Suppressor macrophage treated with lipopolysaccharide for 1 hour (primary cell): ENCODE measurements at places on chromosomes 7 and 10.

- DNase-seq, result no peak
These were observed 12.4 kb upstream of the OR2A5 start for GRCh38 chr7:144036302-144036885.

- peak; percentile 39 for DNase-seq
These were observed 35.3 kb downstream of the VSTM4 start for GRCh38 chr10:49080071-49080470.

DNA sequence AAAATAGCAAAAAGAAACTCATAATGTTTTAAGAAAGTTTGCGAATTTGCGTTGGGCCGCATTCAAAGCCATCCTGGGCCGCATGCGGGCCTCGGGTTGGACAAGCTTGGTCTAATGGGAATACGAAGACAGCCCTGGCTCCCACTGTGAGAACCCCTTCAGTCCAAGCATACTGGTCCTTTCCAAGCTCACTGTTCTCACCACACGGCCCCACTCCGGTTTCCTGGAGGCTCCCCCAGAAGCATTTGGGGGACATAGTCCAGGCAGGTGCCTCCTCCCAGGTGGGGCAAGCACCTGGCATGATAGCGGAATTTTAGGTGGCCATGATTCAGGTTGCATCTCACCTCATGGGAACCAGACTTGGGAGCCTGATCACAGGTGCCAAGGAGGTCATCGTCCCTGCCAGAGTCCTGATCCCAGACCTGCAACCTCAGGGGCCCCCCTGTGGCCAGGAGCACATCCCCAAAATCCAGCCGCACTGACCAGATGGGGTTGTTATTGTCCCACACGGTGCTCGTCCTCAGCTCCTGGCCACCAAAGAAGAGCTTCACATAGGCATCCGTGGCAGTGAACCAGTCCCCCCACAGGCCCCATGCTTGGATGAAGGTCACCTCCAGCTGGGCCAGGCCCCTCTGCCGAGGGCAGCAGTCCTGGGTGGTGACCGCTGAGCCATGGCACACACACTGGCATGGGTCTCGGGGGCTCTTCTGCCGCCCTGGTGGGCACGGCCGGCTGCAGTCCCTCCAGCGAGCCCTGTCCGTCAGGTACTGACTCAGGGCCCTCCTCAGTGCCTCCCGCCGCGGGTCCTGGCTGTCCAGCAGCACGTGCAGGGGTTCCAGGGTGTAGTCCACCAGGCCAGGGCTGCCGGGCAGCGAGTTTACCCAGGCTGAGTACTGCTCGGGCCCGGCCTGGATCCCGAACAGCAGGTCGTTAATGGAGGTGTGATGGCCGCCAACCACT lies 4.4 kb downstream of the PRF1 start:
- DNase-seq, result no peak

DNA sequence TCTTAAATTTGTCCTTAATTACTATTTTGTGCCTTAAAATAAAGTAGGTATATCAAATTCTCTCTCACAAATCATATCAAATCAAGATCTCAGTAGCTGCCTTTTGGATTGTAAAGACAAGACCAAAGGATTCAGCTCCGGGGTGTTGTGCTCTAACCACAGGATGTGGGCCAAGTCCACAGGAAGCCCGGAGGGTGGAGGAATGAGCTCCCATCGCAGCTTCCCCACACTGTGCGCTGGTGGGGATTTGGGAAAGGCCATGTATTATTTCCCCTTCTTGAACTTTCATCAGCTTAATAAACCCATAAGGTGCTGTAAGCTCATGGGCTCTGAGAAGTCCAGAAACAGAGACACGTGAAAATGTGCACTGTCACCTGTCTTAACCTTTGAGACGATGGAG lies 241.6 kb upstream of the TCERG1L start:
- DNase-seq, result no peak

DNA sequence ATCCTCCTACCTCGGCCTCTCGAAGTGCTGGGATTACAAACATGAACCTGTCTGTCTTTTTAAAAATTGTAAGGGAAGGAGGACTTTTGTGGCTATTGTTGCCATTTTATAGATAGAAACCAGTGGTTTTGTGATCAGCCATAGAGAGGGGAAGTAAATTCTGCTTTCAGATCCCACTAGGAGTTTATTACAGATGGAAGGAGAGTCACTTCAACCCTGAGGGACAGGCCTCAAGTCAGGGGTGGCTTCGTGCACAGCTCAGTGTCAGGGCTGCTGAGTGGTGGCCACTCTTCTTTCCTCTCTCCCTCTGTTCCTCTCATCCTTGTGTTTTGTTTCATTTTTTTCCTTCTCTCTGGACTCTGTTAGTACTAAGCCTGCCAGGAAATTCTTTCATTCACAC lies 60.8 kb downstream of the OGDH start:
- DNase-seq, result peak; percentile 14

DNA sequence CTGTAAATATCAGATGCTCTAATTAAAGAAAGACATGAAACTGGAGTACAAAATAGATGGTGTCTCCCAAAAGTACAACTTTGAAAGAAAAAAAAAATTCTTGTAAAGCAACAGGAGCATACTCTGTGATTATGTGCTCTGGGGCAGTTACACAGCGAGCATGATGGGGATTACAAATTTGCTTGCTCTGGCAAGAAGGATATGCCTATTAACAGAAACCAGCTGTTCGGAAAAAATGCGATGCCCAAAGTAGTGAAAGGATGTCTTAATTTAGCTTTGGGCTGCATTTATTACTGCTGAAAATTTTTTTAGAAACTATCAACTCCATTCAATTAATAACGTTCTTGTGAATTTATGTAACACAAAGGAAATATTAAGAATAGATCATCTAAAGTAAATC lies 256.9 kb upstream of the TPK1 start:
- no peak for DNase-seq
